CD4-positive, alpha-beta T cell treated with Interleukin-1 beta for 1 hour (primary cell): ENCODE measurements at places on chromosomes 4 and X.

DNA sequence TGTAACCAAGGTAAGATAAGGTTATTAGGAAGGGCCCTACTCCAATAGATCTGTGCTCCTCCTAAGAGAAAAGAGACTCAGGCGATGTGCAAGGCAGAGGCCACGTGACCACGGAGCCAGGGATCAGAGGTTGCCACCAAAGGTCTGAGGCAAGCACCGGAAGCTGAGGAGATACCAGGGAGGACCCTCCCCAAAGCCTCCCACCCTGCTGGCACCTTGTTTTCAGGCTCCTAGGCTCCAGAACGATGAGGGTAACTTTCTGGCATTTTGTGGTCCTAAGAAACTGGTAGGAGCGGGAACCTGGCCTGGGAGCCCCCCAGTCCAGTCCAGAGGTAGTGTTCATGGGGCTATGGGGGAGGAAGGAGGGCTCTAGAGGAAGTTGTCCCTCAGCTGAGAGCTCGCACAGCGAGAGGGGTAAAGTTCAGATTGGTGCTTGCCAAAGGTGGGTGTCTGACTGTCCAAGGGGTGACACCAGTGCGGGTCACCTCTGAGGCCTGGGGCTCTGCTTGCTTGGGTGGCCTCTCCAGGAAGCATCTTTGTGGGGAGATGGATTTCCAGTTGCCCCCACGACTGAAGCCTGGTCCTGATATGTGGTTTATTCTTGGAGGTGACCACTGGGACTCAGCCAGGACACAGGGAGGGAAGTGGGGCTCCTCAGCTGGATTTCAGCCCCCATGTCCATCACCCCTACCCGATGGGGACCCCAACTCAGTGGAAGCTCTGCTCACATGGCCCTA is 7.5 kb upstream of the LETM1 start:
- no peak for DNase-seq

DNA sequence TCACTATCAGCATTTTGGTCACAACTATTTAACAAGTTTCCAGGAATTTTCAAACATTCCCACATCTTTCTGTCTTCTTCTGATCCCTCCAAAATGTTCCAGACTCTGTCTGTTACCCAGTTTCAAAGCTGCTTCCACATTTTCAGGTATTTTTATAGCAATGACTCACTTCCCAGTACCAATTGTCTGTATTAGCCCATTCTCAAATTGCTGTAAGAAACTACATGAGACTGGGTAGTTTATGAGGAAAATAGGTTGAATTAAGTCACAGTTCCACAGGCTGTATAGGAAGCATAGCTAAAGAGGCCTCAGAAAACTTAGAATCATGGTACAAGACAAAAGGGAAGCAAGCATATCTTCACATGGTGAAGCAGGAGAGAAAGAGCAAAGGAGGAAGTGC is 475.0 kb upstream of the PCDH7 start:
- DNase-seq = no peak

- no peak for DNase-seq
These were observed 34.5 kb downstream of the TNIP2 start for GRCh38 chr4:2721586-2721985.

DNA sequence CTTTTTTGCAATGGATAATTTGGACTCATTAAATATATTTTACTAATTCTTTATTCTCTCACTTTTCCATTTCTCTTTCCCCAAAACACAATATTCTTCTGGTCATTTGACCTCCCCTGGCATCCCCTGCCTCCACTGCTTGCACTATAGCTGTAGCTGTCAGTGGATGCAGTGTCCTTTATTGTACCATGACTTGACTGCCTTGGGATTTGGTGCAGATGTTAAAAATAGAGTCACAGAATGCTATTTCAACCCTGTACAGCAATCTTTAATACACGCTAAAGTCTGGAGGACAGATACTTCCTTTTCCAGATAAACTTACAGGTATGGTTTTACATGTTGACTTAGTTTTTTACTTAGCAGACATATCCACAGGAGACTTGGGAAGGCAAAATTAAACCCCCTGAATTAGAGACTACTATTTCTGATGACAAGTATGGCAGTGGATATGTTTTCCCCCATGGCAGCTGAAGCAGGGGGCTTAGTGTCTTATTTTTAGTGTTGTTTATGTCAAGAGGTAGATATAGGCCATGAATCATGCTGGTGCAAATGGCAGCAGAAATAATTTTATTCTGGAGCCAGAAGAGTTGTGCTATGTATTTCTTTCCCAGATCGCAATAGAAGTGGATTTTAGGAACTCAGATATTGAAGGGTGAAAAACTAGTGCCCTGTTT is 461.4 kb downstream of the NAF1 start:
- no peak for DNase-seq

DNA sequence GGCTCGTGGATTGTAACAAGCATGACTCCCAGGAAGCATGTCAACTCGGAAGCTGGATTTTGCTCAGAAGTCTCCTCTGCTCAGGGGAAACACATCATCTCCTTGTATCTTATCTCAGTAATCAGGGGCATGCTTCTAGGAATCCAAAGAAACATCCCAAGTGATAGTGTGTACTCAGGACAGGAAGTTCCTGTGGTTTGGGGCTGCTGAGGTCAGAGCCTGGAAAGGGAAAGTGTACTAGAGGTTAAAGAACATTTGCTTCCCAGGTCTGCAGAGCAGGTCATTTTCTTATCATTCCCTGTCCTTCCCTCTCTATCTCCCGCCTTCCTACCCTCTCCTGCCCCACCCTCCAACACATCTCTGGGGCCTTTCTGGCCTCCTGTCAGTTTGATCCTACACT is 38.8 kb downstream of the SLC34A2 start:
- DNase-seq = no peak
